Activated T-cell treated with anti-CD3 and anti-CD28 coated beads for 4 hours (primary cell): ENCODE measurements at places on chromosomes 16 and 17.

DNA sequence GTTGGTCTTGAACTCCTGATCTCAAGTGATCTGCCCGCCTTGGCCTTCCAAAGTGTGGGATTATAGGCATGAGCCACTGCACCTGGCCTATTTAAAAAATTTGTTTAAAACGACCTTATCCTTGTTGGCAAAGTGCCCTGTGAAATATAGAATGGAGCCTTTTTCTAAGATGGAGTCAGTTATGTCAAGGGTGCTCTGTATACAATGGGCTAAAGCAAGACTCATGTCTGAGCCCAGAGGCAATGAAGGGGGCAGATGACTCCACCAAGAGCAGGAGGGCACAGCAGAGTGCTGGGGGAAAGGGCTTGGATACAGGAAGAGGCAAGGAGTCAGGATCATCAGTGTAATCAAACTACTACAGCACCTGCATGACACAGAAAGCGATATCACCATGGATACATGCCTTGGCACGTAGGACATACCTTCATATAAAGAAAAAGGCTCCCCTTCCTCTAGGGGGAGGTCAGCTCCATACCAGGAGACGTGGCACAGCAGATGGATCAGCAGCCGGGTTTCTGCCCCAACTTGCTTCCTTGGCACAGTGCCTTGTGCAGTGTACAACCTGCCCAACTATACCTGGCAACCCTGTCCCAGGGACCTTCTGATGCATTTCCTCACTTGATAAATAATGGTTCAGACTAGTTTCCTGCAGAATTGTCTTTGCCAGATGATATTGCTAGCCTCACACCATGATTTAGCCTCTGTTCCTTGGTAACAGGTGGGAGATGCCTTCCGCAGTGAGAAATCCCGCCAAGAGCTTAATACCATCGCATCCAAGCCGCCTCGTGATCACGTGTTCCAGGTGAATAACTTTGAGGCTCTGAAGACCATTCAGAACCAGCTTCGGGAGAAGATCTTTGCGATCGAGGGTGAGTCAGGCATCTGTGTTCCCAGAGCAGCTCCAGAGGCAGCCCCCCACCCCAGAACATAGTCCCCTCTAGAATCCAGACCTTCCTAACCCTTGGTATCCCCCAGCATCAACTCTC is 15.3 kb downstream of the ITGAM start:
- DNase-seq = no peak

DNA sequence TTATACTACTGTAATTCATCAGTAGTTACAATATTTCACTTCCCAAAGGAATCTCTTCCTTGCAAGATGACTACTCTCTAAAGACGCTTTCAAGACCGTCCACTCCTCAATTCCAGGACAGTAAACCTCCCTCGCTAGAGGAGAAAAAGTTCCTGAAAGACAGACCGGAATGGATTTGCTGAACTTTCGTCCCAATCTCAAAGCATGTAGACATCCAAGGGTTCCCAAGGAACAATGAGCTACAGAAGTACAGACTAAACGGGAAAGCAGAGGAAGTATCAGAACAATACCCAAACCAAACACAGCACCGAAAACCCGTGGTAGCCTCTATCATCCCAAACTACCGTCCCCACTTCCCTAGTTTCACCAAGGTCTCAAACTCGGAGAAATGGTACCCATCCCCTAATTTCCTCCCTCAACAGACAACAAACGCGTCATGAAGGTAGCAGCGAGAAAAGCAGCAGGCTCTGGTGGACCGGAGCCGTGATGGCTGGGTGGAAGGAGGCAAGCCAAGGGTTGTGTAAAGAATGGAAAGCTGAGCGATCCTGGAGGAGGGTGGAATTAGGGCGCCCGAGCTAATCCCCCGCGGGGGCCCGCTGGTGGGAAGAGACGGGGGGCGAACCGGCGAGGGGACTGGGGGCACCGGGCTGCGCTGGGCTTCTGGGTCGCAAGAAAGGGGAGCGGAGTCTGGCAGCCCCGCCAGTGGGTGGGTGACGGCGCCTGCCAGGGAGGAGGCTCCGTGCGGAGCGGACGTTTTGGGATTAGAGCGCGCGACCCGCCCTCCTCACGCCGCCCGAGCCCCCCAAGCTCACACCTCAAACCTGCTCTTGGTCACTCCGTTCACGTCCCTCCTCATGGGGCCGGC is 647 bp downstream of the FBXL20 start:
- no peak for DNase-seq

DNA sequence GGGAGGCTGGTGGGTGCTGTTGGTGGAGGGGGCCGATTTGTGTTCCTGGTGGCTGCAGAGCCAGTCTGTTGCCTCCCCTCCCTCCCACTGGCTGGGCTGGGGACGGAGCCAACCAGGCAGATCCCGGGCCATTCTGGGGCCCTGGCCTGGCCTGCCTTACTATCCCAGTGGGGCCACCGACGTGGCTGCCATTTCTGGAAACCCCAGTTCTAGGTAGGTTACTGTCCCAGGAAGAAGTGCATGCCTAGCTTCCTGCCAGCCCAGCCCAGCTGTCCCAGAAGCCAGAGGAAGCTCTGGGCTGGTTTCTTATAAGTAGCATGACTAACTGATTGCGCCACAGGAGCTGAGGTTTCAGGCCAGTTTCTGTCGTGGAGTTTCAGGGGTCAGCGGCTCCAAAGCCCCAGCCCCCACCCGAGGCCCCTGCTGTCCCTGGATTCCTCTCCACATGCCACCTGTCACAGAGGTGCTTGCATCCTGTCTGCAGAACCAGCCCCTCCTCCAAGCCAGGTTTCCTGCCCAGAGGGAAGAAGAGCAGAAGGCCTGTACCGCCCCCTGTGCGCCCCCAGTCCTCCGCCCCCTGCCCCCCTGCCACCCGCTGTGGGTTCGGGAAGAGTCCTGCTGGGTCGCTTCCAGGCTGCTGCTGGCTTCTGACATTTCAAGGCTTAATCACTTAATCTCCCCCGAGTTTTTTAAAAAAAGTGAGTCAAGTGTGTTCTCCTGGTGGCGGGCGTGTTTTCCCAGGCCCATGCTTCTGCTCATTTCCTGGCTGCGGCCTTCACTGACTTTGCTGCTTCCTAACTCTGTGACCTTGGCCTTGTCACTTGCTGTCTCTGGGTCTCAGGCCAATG is 13.2 kb downstream of the IL4R start:
- DNase-seq = no peak

DNA sequence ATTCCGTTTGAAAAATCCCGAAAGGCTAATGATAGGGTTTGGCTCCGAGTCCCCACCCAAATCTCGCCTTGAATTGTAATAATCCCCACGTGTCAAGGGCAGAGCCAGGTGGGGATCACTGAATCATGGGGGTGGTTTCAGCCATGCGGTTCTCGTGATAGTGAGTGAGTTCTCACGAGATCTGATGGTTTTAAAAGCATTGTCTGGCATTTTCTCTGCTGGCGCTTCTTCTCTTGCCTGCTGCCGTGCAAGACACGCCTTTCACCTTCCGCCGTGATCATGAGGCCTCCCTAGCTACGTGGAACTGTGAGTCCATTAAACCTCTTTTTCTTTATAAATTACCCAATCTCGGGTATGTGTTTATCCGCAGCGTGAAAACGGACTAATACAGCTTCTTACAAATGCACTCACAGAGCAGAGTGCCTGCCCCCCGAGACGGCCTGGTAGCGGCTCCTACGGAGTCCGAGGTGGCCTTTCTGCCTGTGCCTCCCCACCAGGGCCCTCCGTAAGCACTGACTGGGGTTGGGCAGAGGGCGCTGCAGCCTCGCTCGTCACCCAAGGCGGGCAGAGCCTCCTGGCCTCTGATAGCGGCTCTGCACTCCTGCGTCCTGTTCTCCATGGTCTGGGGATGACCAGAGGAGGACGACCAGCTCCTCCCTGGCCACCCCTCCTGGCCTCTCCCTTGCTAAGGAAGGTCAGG is 131.7 kb downstream of the FOXL1 start:
- DNase-seq = no peak

GRCh38 chr16:85788819-85789218 is 10.5 kb downstream of the EMC8 start:
- no peak for DNase-seq

DNA sequence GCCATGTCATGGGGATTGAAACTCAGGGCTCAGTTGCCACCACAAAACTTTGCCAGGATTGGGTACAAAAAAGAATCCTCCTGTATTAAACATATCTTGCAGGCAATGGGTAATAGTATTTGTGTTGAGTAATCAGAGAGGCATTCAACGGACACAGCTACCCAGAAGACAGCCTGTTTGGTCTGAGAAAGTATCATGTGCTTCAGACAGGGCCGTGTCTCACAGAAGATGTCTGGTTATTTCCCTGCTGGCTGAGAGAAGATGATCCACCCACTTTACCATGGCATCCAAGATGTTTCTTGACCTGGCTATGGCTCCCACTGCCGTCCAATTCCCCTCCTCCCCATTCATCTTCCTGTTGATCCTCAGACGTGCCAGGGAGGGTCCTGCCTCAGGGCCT is 304.3 kb upstream of the XYLT1 start:
- no peak for DNase-seq

DNA sequence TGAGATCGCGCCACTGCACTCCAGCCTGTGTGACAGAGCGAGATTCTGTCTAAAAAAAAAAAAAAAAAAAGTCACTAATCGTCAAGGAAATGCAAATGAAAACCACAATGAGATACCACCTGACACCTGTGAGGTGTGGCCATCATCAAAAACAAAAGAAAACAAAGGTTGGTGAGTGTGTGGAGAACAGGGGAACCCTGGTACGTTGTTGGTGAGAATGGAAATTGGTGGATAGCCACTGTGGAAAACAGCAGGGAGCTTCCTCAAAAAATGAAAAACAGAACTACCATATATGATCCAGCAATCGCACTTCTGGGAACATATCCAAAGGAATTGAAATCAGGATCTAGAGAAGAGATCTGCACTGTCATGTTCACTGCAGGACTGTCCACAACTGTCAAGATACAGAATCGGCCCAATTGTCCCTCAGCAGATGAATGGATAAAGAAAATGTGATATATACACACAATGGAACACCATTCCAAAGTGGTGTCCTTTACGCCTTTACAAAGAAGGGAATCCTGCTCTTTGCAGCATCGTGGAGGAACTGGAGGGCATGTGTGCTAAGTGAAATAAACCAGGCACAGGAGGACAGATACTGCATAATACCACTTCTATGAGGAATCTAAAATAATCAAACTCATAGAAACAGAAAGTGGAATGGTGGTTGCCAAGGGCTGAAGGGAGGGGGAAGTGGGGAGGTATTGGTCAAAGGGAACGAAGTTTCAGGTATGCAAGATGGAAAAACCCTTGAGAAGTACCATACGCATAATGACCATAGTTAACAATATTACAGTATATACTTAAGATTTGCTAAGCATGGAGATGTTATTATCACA is 63.5 kb upstream of the PLCG2 start:
- DNase-seq = no peak

- no peak for DNase-seq
These were observed 8.4 kb upstream of the PIEZO1 start for GRCh38 chr16:88793251-88793954.

DNA sequence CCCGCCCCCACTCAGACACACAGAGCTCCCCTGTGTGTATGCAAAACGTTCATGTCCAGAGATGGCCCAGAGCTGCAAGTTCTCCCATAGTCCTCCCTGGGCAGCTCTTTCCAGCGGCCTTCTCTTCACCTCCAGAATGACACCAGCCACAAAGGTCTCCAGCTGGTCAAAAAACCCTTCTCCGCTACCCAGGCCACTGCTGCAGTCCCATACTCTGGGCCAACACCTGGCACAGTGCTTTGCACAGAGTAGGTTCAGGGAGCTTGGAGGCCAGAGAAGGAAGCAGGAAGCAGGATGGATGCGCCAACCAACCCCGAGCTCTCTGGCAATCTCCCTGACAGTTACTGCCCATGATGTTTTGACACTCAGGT is 1.1 kb upstream of the STAT5B start:
- DNase-seq = no peak
